Activated CD4-positive, alpha-beta T cell treated with anti-CD3 and anti-CD28 coated beads, Interleukin-2, amount 10 ng/mL, durations not matched to agents 24 days and 14 days (primary cell): ENCODE measurements at places on chromosomes 4 and X. TPM values are rescaled to one million over a fixed set of nuclear protein-coding genes. Genes with fewer than 3 reads are reported as not detected.

DNA sequence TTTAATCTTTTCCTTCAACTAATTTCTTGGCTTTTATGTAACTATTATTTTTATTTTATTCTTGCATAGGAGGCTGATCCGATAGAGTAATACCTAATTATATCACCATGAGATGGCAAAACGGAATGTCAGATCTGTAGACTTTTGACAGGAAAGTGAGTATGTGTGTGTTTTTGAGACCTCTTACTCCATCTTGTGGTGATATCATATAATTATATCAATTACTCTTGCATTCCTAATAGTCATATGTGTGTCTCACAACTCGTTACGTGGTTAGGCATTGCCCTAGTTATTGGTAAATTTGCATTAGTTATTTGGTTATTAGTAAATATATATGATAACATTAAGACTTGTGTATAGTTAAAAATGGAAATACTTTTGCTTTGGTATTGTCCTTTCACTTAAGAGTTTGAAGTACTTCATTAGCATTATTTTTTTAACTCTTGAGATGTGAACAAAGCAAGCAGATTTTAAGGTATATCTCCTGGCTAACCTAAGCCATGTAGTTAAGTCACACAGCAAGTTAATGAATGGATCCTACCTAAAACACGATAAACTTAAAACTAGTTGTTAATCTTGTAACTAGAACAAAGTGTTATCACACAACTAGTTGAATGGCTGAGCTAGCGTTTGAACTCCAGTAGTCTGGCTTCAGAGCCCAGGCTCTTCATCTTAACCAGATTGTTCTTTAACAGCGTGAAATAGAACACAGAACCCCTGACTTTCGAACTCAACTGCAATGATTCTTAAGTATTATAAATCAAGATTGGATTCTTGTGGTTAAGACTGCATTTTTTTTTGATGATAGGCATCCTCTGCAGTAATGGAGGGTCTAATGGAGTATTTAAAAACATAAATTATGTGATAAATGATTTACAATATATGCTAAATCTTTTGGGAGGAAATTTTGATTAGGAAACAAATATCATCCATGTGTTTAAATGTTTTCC is 67.1 kb downstream of the PGRMC2 start:
- DNase-seq: no peak

Gene TMPRSS11E
- not detected in 2 replicates for total RNA-seq

GRCh38 chr4:75637176-75637575 is 6.8 kb upstream of the CDKL2 start:
- DNase-seq: no peak

GRCh38 chr4:46274717-46275116 is 115.2 kb downstream of the GABRA2 start:
- DNase-seq: no peak

DNA sequence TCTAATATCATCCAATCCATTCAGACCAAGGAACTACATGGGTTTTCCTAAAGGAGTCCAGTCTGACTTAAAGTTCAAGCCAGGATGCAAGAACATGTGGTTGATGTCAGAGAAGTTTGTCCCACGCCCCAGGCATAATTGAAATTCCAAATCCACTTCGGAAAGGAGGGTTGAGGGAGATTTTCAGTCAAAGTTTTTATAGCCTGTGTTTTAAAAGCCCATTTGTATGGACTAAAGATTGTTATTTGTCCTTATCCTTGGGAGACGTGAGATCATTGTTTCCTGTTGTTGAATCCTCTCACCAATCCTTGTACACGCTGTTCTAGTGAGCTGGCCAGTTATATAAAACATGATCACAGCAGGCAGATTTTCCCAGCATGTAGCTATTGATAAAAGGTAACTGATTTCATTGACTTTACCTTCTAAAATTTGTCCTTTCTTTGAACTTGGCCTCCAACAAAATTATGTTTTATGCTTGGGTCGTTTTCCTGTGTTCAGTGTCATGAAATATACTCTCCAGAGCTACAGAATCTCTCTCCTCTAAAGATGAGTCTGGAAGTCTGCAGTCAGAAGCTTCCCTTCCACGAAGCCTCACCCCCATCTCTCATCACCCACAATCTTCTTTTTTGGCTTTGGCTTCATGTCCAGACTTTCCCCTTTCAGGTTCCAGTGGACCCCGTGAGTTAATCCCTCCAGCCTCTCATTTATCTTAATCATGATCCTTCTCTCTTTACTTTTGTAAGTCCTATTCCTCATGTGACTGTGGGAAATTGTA is 92.9 kb downstream of the ATP10D start:
- no peak for DNase-seq
